Mesenteric fat pad (tissue), 1 donor: ENCODE measurements at places on chromosomes 12 and 14. TPM values are rescaled to one million over a fixed set of nuclear protein-coding genes. Genes with fewer than 3 reads are reported as not detected.

LMO3 gene
- 61.2 TPM for total RNA-seq

SPTB gene
- 0.67 TPM for total RNA-seq

RTL1 gene
- not detected for total RNA-seq

DLK1 gene
- not detected for total RNA-seq

GPR132 gene
- total RNA-seq: 4.5 TPM

RFX4 gene
- 0.13 TPM for total RNA-seq

- DNase-seq: no peak
Observed at GRCh38 chr14:100132903-100133510, 26.4 kb downstream of the DEGS2 start.

GRCh38 chr14:42140001-42140400 lies 533.3 kb downstream of the LRFN5 start:
- DNase-seq: no peak

DNA sequence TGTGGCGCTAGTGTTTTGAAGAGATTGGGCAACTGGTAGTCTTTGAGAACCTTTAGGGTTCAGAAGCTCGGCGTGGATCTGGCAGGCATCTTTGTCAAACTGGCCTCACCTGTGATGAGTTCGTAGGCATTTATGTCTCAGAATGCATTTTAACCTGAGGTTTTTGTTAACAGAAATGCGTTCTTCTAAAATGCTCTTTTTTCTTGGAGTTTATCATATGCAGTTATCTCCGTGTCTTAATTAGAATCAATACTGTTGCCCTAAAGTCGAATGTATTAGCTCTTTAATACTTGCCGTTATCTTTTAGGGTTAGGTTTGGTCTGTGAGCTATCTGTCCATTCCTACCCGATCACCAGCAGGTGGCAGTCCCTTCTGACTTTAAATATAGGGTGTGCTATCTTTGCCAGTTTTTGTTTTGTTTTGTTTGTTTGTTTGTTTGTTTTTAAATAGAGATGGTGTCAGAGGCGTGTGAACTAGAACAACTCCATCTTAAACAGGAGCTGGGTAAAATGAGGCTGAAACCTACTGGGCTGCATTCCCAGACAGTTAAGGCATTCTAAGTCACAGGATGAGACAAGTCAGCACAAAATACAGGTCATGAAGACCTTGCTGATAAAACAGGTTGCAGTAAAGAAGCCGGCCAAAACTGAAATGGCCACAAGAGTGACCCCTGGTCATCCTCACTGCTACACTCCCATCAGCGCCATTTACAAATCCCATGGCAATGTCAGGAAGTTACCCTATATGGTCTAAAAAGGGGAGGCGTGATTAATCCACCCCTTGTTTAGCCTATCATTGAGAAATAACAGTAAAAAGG lies 1.4 kb downstream of the ATF1 start:
- DNase-seq: no peak

DNA sequence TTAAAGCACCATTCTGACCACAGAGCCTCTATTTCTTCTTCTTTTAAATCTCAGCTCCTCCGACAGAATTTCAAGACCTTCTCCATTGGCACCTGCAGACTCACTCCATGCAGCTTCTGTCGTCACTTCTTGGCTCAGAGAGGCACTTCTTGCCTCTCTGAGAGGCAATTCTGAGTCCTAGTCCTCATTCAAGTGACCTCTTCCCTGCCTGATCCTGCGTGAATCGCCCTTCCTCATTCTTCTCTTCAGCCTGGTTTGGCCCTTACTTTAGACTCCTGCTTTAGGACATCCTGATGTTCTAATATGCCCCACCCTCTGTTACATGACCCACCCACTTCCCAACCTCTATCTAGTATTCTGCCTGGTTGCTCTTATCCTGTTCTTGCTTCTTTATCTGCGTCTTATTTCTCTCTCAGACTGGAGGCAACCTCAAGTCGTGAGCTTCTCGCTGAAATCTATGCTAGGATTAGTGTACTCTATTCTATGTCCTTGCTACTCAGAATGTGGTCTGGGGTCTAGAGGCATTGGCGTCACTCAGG lies 55.6 kb upstream of the CISTR start:
- DNase-seq: no peak
